Endodermal cell (in vitro differentiated cells): ENCODE measurements at places on chromosomes 11 and 22. TPM values are rescaled to one million over a fixed set of nuclear protein-coding genes. Genes with fewer than 3 reads are reported as not detected.

DNA sequence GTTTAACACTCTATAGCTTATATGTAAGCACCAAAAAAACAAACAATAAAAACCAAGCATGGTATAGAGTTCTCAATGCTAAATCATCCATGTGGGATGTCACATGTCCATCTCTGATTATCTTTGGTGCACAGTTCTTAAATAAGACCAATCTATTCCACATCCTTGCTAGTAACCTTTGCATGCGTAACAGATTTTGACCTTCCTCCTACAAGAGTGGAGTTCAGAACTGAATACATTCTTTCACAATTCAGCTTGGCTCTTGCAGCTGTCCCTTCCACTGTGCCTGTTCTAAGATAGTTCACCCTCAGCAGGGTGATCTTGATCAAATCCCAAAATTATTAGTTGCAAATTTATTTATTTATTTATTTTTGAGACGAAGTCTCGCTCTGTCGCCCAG is 21.1 kb downstream of the PRR14L start:
- peaks cover 55% of the 10 kb centered on the region for H3K36me3 ChIP-seq
- no peak overlapping the region for H3K27ac ChIP-seq
- no peaks in the 10 kb centered on the region for H3K27me3 ChIP-seq

DNA sequence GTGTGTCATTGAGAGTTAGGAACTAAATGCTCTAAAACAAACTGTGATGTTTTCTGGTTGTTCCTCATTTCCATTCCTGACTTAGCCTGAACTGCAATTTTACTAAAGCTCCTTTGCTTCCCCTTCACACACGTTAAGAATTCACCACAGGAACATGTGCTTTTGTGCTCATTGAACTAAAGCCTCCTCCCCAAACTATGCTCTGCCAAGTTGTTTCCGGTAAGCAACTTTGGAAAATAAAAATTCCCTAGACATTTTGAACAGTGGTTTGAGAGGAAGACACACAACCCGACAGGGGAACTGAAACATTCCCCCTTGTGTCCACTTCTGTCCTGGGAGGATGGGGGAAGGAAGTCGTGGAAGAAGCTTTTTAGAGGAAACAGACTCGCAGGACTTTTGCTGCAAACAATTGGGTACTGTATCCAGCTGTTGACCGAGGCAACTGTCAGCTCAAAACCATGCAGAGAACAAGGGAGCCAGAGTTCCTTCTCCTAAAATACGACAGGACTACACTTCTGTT is 66.9 kb downstream of the GAB2 start:
- H3K36me3 ChIP-seq = peaks cover 6% of the 10 kb centered on the region
- H3K4me1 ChIP-seq = peaks cover 28% of the 10 kb centered on the region
- H3K27ac ChIP-seq = no peak overlapping the region
- H3K4me3 ChIP-seq = no peak overlapping the region

- H3K27ac ChIP-seq = no peak overlapping the region
- no peak for DNase-seq
- peaks cover 21% of the 10 kb centered on the region for H3K4me1 ChIP-seq
- H3K4me3 ChIP-seq = peak overlapping the region; percentile 19
- H3K27me3 ChIP-seq = no peaks in the 10 kb centered on the region
Observed at GRCh38 chr11:79794484-79795393, 353.9 kb upstream of the TENM4 start.

- no peak overlapping the region for H3K27ac ChIP-seq
- H3K4me3 ChIP-seq = no peak overlapping the region
- DNase-seq = no peak
- H3K4me1 ChIP-seq = no peaks in the 10 kb centered on the region
- no peaks in the 10 kb centered on the region for H3K27me3 ChIP-seq
Observed at GRCh38 chr11:118663381-118663780, 16.1 kb downstream of the TREH start.

DNA sequence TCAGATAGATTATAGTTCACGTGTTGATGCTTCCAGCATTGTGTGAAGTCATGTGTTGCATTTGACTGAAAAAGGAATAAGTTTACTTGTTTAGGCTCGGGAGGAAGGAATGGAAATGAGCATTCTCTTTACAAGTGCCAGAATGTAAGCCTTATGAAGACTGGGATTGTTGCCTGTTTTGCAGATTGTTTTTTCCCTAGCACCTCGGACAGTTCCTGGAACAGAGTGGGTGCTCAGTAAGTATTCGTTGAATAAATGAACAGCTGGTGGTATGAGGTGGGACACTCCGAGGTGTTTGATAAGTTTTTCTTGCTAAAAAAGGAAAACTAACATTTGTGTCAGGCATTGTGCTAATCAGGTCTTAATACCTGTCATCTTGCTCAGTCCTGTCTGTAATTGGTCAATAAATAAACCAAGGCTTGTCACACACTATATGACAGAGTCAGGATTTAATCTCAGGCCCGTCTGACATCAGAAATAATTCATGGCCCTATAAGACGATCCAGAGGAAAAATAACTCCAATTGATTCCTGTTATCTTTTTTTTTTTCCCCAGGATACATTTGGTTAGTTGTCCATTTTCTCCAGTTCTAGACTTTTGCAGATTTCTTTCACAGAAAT is 304.7 kb downstream of the NELL1 start:
- no peaks in the 10 kb centered on the region for H3K4me1 ChIP-seq
- H3K4me3 ChIP-seq = no peak overlapping the region
- peaks cover 36% of the 10 kb centered on the region for H3K27me3 ChIP-seq
- no peaks in the 10 kb centered on the region for H3K36me3 ChIP-seq
- no peak overlapping the region for H3K27ac ChIP-seq

DNA sequence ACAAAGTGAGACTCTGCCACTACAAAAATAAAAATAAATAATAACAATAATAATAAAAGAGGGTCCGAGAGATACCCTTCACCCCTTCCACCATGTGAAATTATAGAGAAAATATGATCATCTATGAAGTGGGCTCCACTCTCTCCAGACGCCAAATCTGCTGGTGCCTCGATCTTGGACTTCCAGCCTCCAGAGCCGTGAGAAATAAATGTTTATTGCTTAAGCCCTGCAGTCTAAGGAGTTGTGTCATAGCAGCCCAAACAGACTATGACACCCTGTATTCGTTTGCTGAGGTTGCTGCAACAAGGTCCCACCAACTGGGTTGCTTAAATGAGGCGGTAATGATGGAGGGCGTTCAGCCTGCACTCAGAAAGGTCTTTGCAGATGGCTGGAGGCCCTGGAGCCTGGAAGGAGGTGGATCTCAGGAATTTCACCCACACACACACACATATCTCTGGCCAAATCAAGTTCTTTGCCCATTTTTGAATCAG is 7.6 kb upstream of the SEPTIN5 start:
- H3K36me3 ChIP-seq = no peaks in the 10 kb centered on the region
- DNase-seq = peak; percentile 47
- no peaks in the 10 kb centered on the region for H3K27me3 ChIP-seq
- peaks cover 7% of the 10 kb centered on the region for H3K4me1 ChIP-seq

GRCh38 chr11:27319072-27319471 is 43.9 kb downstream of the CCDC34 start:
- H3K4me1 ChIP-seq = no peaks in the 10 kb centered on the region
- no peak overlapping the region for H3K4me3 ChIP-seq
- DNase-seq = no peak
- H3K27ac ChIP-seq = no peak overlapping the region
- H3K27me3 ChIP-seq = no peaks in the 10 kb centered on the region

DNA sequence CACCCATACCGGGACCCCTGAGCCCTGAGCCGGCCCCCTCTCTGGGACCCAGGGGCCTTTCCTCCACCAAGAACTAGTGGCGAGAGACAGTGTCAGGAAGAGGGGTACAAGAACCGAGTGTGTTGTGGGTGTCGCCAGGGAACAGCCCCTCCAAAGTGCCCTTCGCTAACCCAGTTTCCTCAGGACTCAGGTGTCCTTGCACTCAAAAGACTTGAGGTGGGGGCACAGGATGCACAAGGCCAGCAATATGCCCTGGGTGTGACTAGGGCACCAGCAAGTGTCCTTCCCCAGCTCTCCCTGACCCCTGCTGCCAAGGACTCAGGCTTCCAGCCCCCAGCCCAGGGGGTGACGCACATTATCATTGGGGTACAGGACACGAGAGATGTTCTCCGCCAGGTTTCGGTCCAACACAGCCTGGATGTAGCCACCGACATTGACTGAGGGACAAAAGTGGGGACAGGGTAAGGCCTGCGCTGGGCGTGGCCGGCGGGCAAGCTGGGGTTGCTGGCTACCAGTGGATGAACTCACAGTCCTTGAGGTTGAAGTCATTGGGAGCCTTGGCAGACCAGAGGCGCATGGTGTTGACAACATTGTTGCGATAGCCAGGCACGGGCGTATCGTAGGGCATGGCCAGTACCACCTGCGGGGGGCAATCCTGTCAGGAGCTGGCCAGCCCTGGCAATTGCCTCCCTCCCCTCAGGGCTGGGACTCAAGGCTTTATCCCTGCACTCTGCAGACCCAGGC is 4.7 kb downstream of the PYGM start:
- H3K4me3 ChIP-seq = no peak overlapping the region
- H3K36me3 ChIP-seq = no peaks in the 10 kb centered on the region
- H3K4me1 ChIP-seq = peaks cover 2% of the 10 kb centered on the region

DNA sequence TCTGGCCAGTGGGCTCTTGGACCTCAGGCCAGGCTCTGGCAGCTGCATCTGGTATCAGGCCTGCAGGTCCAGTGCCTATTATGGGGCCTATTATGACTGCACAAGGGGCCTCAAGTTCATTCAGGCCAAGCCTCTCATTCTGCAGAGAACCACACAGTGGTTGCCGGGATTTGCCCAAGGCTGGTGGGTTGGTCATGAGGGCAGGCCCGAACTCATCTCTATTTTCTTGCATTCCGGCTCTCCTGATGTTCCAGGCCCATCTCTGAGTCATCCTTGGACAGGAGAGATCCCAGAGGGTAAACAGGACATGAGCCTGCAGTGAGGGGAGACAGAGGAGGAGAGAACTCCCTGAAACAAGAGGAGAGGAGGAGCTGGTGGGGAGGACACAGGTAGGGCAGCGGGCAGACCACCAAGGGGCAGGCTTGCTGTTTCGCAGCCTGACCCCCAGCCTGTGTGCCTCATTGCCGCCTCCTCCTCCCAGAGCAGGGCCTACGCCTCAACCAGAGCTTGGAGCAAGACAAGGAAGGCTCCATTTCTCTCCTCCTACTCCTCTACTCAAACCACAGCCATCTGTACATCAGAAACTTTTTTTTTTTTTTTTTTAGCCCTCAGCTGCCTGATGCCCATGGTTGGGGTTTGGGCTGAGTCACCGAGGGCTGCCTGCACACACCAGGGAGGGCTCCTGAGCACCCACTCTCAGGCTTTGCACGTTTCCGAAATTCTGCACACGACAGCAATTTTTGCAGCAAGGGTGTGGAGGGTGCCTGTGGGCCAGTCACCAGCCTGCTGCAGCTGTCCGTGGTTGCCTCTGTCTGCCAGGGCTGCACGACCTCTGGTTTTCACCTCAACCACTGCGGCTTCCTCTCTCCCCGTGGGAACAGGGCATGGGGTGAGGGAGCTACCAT is 12.7 kb upstream of the TREH start:
- no peaks in the 10 kb centered on the region for H3K4me1 ChIP-seq
- H3K27ac ChIP-seq = no peak overlapping the region
- no peaks in the 10 kb centered on the region for H3K36me3 ChIP-seq
- DNase-seq = peak; percentile 59
- no peaks in the 10 kb centered on the region for H3K27me3 ChIP-seq

Gene CNIH2
- 3.5 and 5.1 TPM in 2 replicates for total RNA-seq

Gene TKFC
- 88.7 and 93.7 TPM in 2 replicates for total RNA-seq

Gene POU2AF2
- not detected in 3 replicates for total RNA-seq

Gene SERPIND1
- total RNA-seq = not detected in 2 replicates
